GM23338 (cell line): ENCODE measurements at places on chromosomes 1 and 21. TPM values are rescaled to one million over a fixed set of nuclear protein-coding genes. Genes with fewer than 3 reads are reported as not detected.

The SLC22A15 gene
- total RNA-seq = 3.8 and 4.0 TPM in 2 replicates

The PLA2G2A gene
- total RNA-seq = 0.97 TPM in 1 of 2 replicates, not detected in the other

The NUP210L gene
- not detected in 2 replicates for total RNA-seq

The CCT8 gene
- total RNA-seq = 292 and 329 TPM in 2 replicates

The TMOD4 gene
- total RNA-seq = 1.3 TPM in 1 of 2 replicates, not detected in the other

The SLAMF6 gene
- total RNA-seq = not detected in 2 replicates

The CLCA1 gene
- total RNA-seq = not detected in 2 replicates

The SYPL2 gene
- total RNA-seq = 0.49 and 1.6 TPM in 2 replicates

The CBS gene
- 788 and 861 TPM in 2 replicates for total RNA-seq

The C1orf53 gene
- 2.7 TPM in 1 of 2 replicates, not detected in the other for total RNA-seq
